ENCODE measurements at places on chromosomes 7 and 10.
A peak's percentile ranks its signal among the peaks of the same experiment; 100 is the strongest.

GRCh38 chr7:5598261-5598761 lies 174.7 kb upstream of the TNRC18 start:
- DNase-seq = no peak

DNA sequence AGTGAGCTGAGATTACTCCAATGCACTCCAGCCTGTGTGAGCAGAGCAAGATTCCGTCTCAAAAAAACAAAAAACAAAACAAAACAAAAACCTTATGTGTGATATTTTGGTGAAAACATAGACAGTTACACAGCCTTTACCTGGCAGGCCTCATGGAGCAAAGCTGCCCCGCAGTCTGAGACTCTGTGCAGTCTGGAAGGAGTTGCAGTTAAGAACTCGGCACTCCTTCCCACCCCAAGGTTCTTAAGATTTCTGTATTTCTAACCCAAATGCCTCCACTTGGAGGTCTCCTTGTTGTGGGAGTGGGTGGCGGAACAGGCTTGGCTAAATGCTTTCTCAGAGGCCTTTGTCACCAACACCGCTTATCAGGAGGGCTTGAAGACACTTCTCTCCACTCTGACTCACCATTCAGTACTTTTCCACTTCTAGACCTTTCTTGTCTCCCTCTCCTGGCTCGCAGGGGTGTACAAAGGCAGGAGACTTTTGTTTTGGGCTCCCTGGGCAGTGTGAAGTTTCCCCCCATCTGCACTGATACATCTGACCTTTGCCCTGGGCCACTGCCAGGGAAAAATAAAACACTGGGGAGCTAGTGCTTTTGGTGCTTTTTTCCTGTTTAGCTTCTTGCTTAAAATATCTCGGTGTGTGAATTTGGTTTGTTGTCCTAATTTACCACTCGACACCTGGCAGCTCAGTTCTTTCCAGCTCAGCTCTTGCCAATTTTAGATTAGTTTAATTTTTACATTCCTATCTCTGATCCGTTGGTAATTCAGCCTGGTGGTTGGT lies 51.3 kb upstream of the MAGI2 start:
- DNase-seq = no peak

- peak; percentile 44 for DNase-seq
Observed at GRCh38 chr7:129969881-129970446, 17.2 kb upstream of the UBE2H start.

DNA sequence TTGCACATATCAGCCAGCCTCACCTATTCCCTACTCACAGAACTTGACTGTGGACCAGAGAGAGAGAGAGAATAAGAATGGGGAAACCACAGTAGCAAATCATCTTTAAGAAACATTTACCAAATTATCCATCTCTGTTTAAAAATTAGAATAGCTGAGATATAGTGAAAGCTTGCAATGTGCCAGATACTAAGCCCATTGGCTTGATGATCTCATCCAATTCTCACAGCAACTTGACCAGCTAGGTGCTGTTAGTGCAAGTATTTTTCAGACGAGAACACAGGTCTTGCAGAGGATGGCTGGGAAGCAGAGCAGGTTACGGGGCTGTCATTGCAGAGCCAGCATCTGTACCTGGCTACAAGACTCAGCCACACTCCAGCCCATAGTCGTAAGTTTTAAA lies 50.9 kb downstream of the KLF6 start:
- no peak for DNase-seq
